ENCODE measurements at places on chromosomes 12 and 14. TPM values are rescaled to one million over a fixed set of nuclear protein-coding genes. Genes with fewer than 3 reads are reported as not detected.

The CDCA3 gene
- 29.7 TPM for total RNA-seq

The KCNMB4 gene
- 5.1 TPM for total RNA-seq

The PELI2 gene
- 3.8 TPM for total RNA-seq

The BATF gene
- total RNA-seq = 1.2 TPM

The GUCY2C gene
- total RNA-seq = not detected

The ABHD12B gene
- total RNA-seq = not detected

The SLC5A8 gene
- not detected for total RNA-seq

The KRT77 gene
- not detected for total RNA-seq

The CAPZA3 gene
- total RNA-seq = not detected

The ZFYVE26 gene
- 11.3 TPM for total RNA-seq

The KRT71 gene
- not detected for total RNA-seq

The CELA1 gene
- total RNA-seq = not detected

The TRPV4 gene
- total RNA-seq = 1.7 TPM

The CACNA2D4 gene
- total RNA-seq = 0.38 TPM

The TSPAN19 gene
- total RNA-seq = not detected

The HELB gene
- total RNA-seq = 3.5 TPM

The KRT81 gene
- total RNA-seq = 0.96 TPM

The HAL gene
- total RNA-seq = under 0.01 TPM

The NKX2-1 gene
- total RNA-seq = not detected

The KRT78 gene
- total RNA-seq = not detected

The HOXC5 gene
- under 0.01 TPM for total RNA-seq

The UNG gene
- total RNA-seq = 24.5 TPM

The RPGRIP1 gene
- total RNA-seq = not detected

The BEGAIN gene
- total RNA-seq = not detected

The NT5DC3 gene
- 10.9 TPM for total RNA-seq

All from regular cardiac myocyte (primary cell).